Memory B cell (primary cell): ENCODE measurements at places on chromosomes 12 and 14.

DNA sequence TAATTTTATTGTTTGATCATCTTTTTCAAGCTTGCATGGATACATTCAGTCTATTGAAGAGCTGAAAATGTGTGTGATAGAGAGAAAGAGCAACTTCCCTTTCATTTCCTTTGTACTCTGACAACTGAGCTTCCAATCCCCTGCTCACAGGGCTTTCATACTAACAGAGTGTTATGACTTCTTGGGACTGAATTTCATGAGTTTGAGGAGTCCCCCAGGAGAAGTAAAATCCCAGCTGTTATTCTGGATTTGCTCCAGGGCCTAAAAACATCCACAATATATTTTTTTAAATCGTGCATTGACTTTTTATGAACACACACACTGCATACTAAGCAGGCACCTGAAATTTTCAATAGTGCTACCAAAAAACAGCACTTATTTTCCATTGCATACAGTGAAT is 195.8 kb upstream of the CAND1 start:
- H3K4me1 ChIP-seq, result peaks cover 9% of the 10 kb centered on the region
- H3K4me3 ChIP-seq, result no peak overlapping the region
- no peak overlapping the region for H3K27ac ChIP-seq
- peaks cover 18% of the 10 kb centered on the region for H3K27me3 ChIP-seq
- H3K36me3 ChIP-seq, result no peaks in the 10 kb centered on the region

- H3K4me3 ChIP-seq, result no peak overlapping the region
- DNase-seq, result no peak
- H3K27ac ChIP-seq, result no peak overlapping the region
- H3K27me3 ChIP-seq, result peaks cover 6% of the 10 kb centered on the region
- no peaks in the 10 kb centered on the region for H3K36me3 ChIP-seq
Measured at GRCh38 chr12:41466802-41467201, 278.7 kb downstream of the PDZRN4 start.

GRCh38 chr14:41824441-41824840 is 217.8 kb downstream of the LRFN5 start:
- no peak overlapping the region for H3K27ac ChIP-seq
- no peaks in the 10 kb centered on the region for H3K27me3 ChIP-seq
- H3K36me3 ChIP-seq, result no peaks in the 10 kb centered on the region
- no peak for DNase-seq

DNA sequence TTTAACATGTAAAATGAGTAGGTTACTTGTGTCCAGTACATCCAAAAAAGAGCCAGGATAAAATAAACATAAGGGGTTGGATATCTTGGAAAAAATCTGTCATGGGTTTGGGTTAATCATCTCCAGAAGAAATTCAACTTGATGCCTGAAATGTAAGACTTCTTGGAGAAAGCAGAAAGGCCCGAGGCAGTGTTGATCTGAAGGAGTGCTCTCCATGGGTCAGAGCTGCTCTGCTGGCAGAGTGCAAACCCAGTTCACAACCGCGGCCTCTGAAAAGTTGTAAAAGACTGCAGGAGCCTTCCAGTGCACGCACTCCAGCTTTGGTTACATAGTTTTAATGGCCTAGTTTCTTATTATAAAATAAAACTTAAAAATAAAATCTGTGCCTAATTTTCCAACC is 97.3 kb upstream of the ALX1 start:
- H3K27ac ChIP-seq, result no peak overlapping the region
- DNase-seq, result no peak
- H3K4me3 ChIP-seq, result no peak overlapping the region
- H3K27me3 ChIP-seq, result no peaks in the 10 kb centered on the region

- H3K36me3 ChIP-seq, result no peaks in the 10 kb centered on the region
- no peaks in the 10 kb centered on the region for H3K4me1 ChIP-seq
- DNase-seq, result no peak
- H3K27me3 ChIP-seq, result no peaks in the 10 kb centered on the region
Measured at GRCh38 chr14:37436519-37436918, 158.5 kb downstream of the FOXA1 start.

- H3K27me3 ChIP-seq, result peaks cover 2% of the 10 kb centered on the region
- H3K4me1 ChIP-seq, result no peaks in the 10 kb centered on the region
- no peak overlapping the region for H3K27ac ChIP-seq
- H3K36me3 ChIP-seq, result peaks cover 3% of the 10 kb centered on the region
- DNase-seq, result no peak
Measured at GRCh38 chr14:39957290-39957689, 525.1 kb upstream of the FBXO33 start.

GRCh38 chr12:27709212-27709931 is 1.3 kb upstream of the MRPS35 start:
- H3K4me1 ChIP-seq, result peaks cover 21% of the 10 kb centered on the region
- peaks cover 1% of the 10 kb centered on the region for H3K36me3 ChIP-seq
- no peak overlapping the region for H3K27ac ChIP-seq
- H3K27me3 ChIP-seq, result no peaks in the 10 kb centered on the region
